ENCODE measurements at places on chromosomes 1 and 21. TPM values are rescaled to one million over a fixed set of nuclear protein-coding genes. Genes with fewer than 3 reads are reported as not detected.

DNA sequence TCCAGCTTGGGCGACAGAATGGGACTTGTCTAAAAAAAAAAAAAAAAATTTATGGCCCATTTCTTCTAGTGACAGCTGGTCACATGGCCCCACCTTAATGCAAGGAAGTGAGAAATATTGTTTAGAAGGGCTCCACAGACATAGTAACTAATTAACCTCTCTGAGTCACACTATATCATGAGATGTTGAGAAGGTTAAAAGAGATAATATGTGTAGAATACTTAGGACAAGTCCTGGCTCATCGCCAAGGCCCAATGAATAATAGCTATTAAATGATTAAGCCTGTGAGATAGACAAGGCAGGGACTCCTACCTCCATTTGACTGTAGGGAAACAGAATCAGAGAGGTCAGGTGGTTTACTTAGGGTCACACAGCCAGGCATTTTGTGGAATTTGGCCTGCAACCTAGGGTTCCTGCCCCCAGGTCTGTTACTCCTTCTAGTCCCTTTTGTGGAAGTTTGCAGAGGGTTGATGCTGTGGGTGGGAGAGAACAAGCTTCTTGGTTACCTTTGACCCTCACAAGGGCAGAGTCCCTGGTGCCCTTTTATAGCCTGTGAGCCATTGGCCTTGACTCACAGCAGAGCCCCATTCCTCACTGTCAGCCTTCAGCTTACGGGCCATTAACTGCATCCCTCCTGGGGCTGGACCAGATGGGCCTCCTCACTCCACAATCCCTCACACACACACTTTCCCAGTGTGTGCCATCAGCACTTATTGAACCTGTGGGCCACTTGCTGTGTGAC lies 48.5 kb downstream of the OPRD1 start:
- DNase-seq: no peak

DNA sequence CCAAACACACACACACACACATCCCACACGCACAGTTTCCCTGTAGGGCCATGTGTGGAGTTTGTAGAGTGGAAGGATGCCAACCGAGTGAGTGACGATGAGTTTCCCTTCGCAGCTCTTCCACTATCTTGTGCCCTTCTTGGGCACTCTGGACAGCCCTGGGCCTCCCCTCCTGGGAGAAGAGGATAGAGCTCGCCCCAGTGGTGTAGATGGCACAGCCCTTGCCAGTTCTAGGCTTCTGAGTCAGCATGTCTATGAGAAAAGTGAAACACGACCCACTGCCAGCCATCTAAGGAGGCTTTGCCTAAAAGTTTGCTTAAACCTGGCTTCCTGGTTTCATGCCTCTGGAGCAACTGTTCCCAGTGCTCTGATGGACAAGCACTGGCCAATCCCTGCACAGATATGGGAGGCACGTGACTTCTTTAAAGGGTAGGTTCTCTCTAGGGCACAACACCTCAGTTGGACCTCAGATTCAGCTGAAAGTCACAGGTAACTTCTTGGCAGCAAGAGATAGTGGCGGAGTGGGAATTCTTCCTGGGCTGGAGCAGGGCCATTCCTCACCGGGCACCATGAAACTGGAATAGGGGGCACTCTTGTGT lies 195.9 kb upstream of the GALNT2 start:
- no peak for DNase-seq

DNA sequence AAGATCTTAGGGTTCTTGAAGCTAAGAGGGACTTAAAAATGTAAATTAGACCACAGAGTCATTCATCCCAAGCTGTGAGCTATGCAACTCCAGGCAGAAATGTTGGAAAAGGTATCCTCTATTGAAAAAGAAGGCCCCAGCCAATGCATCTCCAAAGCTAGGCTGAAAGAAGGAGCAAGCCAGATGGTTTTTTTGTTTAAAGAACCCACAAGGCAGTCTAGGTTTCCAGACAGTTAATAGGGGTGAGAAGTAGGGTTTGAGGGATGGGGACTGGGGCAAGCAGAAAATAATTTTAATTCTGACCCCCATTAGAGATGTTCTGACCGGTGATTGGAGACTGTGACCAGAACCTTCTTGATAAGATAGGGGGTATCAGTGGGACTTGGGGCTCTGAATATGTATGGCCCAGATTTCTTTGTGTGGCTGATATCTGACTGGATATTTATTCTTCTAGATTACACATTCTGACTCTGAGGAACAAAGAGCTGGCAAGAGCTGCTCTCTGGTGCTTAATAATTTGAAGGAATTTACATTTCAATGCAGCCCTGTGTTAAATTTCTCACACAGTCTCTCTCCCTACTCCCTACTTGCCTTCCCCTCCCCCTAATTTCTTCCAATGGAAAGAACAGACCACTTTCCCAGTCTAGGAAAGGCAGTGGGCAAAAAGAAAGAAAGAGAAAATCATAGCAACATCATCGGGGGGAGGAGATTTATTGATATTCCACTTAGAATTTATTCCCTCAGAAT lies 104.9 kb downstream of the NUF2 start:
- DNase-seq: no peak

GRCh38 chr1:234971586-234972297 lies 156.9 kb downstream of the TOMM20 start:
- DNase-seq: no peak

DNA sequence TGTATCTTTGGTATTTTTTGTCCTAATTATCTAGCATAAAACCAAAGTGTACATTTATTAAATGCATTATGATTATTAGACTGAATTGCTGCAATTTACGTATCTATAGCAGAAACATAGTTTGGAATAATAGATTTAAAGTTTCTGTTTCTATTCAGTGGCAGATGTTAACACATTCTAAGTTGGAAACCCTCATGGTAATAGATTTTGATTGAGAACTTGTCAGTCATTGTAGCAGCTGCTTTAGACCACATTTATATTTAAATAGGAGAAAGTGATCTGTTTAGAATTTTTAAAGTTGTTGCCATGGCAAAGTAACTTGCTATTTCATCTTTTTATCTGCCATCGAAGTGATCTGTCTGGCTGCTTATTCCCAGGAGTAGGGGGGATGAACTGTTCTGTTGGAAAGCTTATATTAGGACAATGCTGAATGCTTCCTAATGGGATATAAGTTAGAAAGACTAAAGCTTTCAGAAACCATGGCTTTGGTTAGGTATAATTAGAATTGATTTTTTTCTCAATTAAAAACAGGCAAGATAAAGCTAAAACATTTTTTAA lies 61.6 kb downstream of the HS2ST1 start:
- DNase-seq: no peak

- no peak for DNase-seq
Observed at GRCh38 chr1:200384818-200385390, 24.9 kb downstream of the ZNF281 start.

DNA sequence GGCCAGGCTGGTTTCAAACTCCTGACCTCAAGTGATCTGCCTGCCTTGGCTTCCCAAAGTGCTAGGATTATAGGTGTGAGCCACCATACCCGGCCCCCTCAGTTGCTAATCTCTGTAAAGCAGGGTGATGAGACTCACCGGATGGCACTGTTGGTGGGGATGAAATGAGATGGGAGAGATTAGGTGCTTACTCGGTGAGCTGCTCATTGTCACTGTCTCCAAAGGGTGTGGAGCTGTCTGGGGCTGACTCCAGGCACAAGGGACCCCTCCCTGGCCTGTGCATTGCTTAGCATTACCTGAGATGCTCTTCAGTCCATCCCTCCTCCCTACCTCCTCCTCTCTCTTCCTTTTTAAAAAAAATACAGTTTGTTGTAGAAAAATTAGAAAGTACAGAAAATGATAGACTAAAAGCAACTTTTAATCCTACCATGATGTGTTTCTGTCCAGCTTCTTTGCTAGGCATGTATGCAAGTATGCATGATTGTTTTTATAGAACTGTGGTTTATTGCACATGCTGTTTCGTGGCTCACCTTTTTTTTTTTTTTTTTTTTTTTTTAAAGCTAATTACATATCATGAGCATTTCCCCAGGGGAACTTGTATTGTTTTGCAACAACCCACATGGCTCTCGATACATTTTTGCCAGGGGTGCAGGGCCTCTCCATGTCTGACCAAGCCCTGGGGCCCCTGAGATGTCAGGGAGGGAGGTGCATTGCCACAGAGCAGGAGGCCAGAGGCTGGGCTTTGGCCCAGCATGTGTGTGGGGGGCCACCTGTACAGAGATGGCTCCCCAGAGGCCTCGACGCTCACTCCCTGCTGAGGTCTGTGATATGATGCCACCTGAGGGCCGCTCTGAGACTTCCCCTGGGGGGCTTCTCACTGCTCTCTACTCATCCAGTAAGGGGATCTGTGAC lies 55.4 kb downstream of the ARHGEF10L start:
- DNase-seq: no peak

Gene MMEL1
- polyA plus RNA-seq: 3.4 TPM

Gene TMEM81
- 3.9 TPM for polyA plus RNA-seq

Gene PRAMEF12
- polyA plus RNA-seq: not detected

Gene KRTAP19-1
- polyA plus RNA-seq: not detected

Gene DISP3
- polyA plus RNA-seq: 1.0 TPM

Gene CCDC17
- 1.1 TPM for polyA plus RNA-seq

Gene GPR52
- polyA plus RNA-seq: not detected
